Stimulated activated CD4-positive, alpha-beta T cell treated with anti-CD3 and anti-CD28 coated beads, Interleukin-1b, Interleukin-23, amount 100 ng/mL, for 48 hours (primary cell): ENCODE measurements at places on chromosomes 7 and 10.

DNA sequence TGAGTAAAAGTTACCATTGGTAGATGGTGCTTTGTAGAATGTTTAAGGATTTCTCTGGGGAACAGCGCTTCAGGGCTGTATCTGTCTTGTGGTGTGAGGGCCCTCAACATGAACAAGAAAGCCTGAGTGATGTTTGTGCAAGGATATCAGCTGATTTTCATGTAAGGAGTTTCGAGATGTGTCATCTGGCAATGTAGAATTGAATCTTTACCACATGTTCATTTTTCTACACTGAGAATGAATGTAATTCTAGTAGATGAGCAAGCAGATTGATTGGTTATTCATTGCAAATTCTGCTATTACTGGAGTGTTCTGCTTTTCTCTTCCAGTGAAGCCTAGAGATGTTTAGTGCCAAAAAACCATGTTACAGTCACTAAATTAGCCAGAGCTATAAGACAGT lies 87.7 kb downstream of the ST7 start:
- no peak for DNase-seq

DNA sequence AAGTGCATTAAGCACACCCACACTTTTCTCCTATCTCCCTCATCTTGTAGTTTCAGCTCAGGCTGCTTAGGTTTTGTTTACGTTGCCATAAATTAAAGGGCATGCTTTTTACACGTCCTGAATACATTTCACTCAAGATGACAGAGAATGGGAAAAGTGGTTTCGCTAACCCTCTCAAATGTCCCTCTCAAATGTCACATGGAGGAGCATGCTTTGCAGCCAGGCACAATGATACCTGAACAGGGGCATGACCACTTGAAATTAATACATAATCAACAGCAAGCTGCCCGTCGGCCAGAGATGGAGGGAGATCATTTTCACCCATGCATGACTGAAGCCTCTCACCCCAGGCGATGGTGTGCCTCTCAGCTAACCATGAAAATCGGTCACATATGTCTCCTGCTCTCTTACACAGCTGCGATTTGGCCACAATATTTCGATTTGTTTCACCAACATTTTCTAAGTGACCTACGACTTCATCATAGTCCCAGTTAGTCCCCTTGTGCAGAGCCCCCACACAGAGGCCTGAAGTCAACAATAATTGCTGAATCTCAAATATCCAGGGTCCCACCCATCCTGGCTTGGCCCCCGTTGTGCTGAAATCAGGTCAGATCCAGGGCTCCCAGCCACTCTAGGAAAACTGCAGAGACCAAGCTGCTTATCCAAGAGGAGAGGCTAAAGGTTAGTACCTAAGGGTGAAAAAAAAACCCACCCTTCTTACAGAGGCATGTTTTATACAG lies 373.9 kb upstream of the NFE2L3 start:
- no peak for DNase-seq

DNA sequence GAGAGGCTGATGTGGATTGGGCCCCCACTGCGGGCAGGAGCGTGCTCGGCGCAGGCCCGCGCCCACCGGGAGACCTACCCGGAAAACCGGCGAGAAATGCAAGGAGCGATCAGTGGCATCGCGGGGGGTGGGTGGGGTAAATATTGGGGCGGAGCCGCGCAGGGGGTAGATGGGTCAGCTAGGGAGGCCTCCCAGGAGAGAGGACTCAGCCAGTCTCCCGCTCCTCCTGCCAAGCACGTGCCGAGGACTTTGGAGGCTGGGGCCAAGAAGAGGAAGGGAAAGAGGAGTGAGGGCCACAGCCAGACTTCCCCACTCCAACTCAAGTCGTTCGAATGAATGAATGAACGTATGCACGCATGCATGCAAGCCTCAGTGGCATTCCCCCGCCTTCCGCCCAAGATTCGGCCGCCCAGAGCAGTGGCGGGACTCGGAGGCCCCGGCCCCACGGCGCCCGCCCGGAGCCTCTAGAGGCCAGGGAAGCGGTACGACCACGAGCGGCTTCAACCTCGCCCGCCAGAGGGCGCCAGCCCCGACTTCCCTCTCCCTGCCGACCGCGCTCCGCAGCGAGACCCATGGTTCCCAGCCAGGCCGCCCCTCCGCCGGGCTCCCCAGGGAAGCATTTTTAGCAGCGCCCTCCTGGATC lies 3.6 kb downstream of the NPM3 start:
- DNase-seq: peak; percentile 83

- no peak for DNase-seq
Measured at GRCh38 chr10:76582531-76582930, 1055.1 kb downstream of the KCNMA1 start.

DNA sequence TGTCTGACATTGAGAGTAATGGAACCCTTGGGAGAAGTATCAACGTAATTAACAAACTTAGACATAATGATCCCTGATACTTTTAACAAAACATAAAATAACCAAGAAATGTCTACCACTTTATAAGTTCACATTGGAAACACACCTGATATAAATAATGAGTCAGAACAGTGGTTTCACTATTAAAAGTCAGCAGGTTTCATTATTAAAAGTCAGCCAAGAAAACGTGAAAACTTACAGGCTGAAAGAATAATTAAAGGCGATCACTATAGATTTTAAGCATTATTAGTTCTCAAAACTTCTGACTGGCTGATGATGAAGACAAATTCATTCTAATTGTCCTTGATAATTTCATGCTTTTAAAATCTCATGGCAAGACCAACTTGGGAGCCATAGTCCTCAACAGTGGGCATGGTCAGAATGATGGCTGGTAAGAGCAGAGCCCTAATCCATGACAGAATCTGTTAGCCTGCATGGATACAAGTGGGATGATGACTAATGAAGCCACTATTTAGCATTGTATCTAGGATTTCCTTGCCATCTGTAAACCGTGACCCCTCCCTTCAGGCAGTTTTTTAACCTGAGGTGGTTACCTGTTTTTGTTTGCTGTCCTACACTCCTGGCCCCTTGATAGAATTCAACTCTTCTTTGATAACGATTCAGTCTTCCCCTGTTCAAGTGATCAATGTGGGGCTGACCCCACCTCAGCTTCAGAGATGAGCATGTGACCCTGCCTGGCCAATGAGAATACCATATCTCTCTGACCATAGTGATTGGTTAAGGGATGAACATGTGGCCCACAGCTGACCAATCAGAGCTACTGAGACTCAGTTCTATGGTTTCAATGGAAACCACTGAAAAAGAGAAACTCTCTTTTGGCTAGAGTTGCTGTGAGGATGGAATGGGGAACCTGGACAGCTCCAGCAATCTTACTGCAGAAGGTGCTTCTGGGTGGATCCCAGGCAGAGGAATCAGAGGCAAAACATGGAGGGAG lies 151.0 kb downstream of the PLPP4 start:
- DNase-seq: no peak

DNA sequence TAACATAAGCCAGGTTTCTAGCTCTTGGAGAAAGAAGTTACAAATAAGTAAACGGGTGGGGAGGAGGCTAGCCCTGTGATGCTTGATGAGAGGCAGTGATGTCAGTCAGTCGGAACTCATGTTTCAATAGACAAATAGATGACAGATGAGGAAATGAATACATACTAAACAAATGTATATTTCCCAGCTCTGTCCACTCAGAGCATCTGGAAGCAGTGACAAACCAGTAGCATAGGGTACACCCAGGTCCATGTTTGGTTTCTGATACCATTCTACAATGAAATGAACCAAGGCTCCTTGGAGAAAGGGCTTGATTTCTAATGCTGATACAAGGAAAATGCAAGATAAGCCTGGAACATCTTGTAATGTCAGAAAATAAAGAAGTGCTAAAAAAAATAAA lies 30.6 kb downstream of the PODXL start:
- no peak for DNase-seq

DNA sequence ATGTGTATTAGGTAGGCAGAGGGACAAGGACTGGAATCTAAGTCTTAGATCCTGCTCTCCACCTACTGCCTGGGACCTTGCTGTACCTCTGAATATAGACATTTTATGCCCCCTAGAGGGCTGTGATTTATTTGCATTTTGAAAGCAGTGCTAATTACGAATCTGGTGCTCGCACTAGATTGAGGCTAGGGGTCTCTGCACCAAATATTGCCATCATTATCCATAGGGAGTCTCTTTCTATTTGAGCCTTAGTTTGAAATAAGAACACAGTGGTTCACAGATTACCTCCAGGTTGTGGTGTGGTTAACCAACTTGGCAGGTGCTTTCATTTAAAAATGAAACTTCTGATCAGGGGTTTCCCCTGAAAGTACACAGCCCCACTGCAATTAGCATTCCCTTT lies 41.8 kb downstream of the CNNM1 start:
- DNase-seq: no peak

DNA sequence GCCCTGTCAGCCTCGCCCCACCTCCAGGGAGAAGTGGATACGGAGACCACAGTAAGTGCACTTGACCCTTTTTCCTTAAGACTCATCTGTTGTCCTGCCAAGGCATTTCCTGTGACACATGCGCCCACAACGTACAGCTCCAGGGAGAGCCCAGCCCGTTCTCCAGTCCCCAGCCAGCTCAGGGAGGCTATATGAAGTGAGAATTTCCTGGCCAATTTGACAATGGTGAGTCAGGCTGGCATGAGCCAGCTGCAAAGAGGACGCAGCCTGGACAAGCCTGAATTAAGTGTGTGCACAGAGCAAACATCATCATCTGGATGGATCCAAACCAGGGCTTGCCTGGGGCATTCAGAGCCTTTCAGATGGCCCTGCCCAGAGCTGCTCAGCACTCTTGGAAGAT lies 244.8 kb downstream of the KCNMA1 start:
- no peak for DNase-seq

DNA sequence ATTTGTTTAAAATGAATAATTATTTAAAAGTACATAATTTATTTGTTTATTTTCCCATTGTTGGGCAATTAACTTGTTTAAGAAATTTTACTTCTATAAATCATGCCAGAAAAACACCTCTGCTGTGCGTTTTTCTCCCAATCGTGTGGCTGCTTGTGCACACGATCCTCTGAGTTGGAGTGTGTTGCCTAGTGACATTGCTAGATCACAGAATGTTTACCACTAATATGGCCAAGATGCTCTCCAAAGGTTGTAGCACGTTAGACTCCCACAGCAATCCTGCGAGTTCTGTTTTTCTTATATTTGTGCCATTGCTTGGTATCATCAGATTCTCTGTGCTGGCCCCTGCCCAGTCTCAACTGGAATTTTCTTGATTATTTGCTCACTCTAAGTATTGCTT lies 207.1 kb upstream of the ADCY1 start:
- no peak for DNase-seq

DNA sequence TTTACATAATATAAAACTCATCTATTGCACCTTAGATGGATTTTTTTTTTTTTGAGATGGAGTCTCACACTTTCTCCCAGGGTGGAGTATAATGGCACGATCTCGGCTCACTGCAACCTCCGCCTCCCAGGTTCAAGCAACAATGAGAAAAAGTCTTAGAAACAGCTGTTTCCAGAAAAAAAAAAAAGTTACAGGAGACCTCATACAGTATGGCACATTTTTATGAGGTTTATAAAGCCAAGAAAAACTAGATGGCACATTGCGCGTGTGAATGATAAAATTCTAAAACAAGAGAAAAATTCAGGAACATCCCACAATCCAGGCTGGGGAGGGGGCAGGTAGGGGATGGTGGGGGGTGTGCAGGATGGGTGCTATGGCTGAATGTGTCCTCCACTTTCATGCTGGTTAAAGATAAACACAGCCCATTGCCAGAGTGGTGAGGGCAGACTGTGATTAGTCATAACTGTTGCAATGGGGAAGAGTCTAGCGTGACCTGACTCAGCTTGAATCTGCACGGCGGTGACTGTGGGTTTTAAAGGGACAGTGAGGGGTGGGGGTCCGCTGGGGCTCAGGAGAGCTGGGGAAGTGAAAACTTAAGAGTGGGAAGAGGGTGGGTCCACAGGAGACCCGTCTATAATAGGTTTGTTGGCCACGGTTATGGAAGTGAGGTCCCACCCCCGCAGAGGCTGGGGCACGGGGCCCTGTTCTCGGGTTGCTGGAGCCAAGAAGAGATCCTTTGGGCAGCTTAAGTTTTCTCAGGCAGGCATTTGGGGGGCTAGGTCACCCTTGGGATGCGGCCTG lies 11.9 kb upstream of the LRRC27 start:
- peak; percentile 53 for DNase-seq
